Bronchial epithelial cell (primary cell): ENCODE measurements at places on chromosomes 7 and 10. TPM values are rescaled to one million over a fixed set of nuclear protein-coding genes. Genes with fewer than 3 reads are reported as not detected.
A peak's percentile ranks its signal among the peaks of the same experiment; 100 is the strongest.

DNA sequence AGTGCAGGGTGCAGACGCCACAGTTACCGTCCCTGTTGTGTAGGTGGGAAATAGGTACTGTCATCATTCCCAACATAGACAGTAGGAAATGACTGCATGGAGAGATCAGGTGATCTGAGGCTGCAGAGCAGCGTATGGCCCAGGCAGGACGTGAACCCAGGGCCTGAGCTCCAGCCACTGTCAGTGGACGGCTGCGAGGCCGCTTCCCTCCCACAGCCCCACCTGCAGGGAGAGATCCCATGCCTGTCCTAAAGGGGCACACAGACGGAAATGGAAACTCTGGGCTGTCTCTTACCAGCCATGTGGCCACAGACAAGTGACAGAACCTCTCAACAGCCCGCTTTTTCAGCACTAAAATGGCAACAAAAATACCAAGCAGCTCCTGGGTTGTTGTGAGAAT, 44.5 kb upstream of the MNX1 start:
- DNase-seq, result no peak

GRCh38 chr7:131329176-131329570, 1.5 kb downstream of the MKLN1 start:
- DNase-seq, result peak; percentile 13

DNA sequence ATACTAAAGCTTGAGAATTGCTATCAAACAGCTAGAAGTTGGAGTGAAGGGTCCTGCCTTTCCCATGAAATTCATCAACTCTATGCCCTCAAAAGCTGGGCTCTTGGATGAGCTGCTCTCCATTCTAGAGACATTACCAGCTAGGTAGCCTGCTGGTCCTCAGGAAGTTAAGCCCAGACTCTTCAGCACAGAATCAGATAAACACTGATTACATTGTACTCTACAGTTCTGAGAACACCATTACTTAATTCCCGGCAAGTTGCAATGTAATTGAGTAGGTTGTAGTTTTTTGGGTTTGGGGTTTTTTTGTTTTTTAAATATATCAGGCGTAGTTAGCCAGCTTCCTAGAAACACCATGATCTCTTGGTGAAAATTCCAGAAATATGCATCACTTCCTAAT, 84.1 kb upstream of the PIK3CG start:
- DNase-seq, result no peak

Gene TMEM229A
- total RNA-seq, result not detected in 2 replicates
